ENCODE measurements at places on chromosomes 1 and 21. TPM values are rescaled to one million over a fixed set of nuclear protein-coding genes. Genes with fewer than 3 reads are reported as not detected.

Gene VWA5B1
- 0.16 TPM for total RNA-seq

Gene MTARC1
- 50.6 TPM for total RNA-seq

Gene IL20
- not detected for total RNA-seq

Gene CLDN14
- total RNA-seq = not detected

Gene HAPLN2
- 1.9 TPM for total RNA-seq

Gene LCE2A
- not detected for total RNA-seq

Gene OR2M7
- total RNA-seq = not detected

Gene A3GALT2
- total RNA-seq = not detected

Gene PPT1
- 64.7 TPM for total RNA-seq

Gene KCNK1
- total RNA-seq = 60.9 TPM

Gene RSPO1
- total RNA-seq = 1.4 TPM

Gene MROH9
- not detected for total RNA-seq

Gene RASAL2
- total RNA-seq = 27.8 TPM

Gene TTLL10
- total RNA-seq = not detected

Gene KCNH1
- total RNA-seq = not detected

Gene LHX8
- total RNA-seq = not detected

Gene KCNJ6
- not detected for total RNA-seq

Gene S100A7A
- not detected for total RNA-seq

Gene S100A2
- not detected for total RNA-seq
